Stimulated activated CD8-positive, alpha-beta memory T cell treated with anti-CD3 and anti-CD28 coated beads, Interleukin-4, amount 100 ng/mL, for 48 hours (primary cell): ENCODE measurements at places on chromosomes 2 and 18.

DNA sequence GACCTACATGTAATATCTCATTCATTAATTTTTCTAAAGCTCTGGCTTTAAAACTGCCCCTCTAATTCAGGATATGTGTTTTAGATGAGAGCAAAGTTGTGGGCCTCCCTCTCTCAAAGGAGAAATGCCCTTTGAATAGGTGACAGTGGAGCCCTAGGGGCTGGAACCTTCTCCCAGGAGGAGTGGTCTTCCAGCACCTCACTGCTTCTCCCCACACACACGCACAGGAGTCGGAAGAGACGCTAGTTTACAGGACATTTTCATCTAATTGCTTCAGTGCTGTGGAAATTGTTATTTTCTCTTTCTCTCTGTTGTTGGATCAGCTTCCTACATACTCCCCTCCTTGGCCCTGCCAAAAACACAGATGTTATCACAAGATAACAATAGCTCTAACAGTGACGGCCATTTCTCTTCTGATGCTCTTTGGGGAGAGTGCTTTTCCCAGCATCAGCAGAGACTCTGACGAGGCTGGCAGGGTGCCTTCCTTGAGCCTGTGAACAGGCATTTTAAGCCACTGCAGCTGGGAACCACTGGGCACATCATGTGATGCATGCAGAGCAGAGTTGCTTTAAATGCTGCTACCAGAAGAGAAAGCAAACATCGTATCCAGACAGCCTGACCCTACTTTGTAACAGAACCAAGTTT is 209.4 kb upstream of the SP5 start:
- no peak for DNase-seq

DNA sequence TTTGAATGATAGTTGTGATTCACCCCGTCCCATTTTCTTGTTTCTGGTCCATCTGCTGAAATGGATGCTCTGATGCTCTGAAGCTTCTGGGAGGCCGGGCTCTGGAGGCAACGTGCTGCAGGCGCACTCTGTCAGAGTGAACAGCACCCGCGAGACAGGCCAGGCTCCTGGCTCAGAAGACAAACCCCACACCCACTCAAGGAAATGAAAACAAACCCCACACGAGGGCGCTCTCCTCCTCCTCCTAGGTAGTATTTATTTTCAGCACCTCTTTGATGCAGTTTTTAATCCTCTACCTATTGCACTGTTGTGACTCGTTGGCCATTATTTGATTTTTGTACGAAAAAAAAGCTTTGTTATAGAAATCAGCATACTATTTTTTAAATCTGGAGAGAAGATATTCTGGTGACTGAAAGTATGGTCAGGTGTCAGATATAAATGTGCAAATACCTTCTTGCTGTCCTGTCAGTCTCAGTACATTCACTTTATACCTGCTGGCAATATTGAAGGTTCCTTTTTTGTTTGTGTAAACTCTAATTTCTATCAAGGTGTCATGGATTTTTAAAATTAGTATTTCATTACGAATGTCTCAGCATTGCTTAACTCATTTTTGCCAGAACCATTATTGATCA is 10.3 kb upstream of the CHST10 start:
- DNase-seq = peak; percentile 82

DNA sequence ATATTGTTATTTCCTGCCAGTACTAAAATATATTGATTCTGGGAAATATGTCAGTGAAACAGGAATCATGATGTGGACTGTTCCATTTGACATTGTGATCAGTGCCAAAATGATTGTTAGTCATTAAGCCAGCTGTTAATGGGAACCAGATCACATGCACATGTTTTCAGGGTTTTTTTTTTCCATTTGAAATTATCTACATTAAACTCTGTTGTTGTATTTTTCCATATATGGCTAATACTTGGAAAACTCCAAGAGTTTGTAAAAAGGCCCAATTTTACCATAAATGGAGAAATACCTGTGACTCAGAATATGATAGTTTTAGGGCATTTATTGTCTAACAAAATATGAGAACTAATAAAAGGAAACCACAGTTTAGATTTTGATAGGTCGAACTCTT is 13.4 kb downstream of the ITGAV start:
- DNase-seq = no peak

- DNase-seq = no peak
These were observed 112.4 kb upstream of the RIOK3 start for GRCh38 chr18:23340661-23341060.

- no peak for DNase-seq
These were observed 501.6 kb upstream of the MYT1L start for GRCh38 chr2:2832657-2833056.

DNA sequence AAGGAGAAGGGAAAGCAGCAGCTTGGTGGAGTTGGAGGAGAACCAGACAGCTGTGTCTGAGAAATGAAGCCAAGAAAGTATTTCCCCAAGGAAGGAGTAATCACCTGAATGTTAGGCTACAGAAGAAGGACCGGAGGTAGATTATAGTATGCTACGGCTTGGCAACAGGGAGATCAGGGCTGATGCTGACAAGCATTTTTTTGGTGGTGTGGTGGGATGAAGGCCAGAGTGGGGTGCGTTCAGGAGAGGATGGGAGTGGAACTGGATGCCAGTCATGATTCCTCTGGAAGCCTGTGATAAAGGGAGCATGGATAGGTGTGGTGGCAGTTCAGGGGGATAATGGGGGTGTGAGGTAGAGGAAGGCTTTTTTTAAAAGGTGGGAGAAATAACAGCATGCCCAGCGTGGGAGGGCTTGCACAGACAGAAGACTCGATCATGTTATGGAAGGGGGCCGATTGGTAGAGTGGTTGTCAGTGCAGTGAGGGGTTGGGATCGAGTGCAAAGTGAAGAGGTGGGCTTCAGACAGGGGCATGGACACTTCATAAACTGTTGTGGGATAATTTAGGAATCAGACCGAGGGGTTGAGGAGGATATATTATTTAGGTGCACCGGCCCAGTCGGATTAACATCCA is 5.6 kb downstream of the CEP192 start:
- DNase-seq = no peak

DNA sequence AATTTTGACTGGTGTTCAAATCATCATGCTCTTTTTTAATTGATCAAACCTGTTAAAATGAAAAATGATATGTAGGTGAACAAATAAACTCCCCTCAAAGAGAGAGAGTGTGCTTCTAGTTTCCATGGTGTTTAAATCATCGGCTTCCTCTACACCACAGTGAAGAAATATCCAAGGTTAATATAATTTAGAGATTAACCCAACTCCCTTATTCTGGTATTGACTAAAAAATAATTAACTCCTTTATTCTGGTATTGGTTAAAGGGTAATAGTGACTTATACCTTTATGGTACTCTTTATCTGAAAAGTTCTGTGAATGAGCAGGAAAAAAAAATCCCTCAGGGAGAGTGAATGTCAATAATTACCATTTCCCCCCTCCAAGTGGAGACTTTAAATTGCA is 93.1 kb downstream of the SPATS2L start:
- no peak for DNase-seq
